Activated T-cell treated with anti-CD3 and anti-CD28 coated beads, Interleukin-2, amount 50 U/mL, for 4 hours (primary cell): ENCODE measurements at places on chromosomes 6 and 20.

- no peak for DNase-seq
Measured at GRCh38 chr6:108738684-108739416, 109.4 kb upstream of the ARMC2 start.

DNA sequence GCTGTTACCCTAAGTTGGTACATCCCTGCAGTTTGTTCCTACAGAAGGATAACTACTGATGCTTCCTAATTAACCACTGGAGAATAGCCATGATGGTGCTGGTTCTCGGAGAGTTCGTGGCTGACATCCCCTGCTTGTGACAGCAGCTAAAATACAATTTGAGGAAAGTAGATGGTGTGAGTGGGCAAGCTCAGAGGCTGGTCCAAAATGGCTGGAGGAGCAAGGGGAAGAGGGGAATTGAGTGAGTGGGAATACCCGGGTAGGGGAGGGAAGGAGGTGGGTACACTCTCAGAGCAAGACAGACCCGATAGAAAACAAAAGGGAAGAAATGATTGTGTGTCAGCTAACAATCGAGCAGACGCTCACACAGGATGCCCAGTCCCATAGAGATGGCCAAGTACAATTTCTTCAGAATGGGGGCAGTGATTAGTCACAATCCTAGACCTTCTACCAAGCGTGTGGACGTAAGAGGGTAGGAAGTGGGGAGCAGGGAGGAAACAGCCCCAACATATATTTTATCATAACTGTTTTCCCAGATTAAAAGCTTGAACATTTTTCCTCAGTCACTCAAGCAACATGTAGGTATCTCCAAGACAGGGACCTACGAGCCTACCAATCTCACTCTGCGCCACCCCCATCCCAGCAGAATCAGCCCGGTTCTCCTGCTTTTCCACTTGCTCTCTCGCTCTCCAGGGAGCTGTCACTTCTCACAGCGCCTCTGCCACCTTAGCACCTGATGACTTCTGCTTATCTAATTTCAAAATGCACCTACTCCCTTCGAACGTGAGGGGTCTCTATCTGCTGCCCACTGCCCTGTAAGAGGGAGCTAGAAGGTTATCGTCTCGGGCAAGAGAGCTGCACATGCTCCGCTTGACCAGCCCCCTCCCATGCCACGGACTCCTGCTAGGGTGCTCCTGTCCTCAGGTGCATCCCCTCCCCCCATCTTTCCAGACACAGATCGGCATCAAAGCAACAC, 26.2 kb downstream of the RIPOR2 start:
- no peak for DNase-seq

GRCh38 chr6:23316131-23316530, 746.8 kb downstream of the HDGFL1 start:
- no peak for DNase-seq

DNA sequence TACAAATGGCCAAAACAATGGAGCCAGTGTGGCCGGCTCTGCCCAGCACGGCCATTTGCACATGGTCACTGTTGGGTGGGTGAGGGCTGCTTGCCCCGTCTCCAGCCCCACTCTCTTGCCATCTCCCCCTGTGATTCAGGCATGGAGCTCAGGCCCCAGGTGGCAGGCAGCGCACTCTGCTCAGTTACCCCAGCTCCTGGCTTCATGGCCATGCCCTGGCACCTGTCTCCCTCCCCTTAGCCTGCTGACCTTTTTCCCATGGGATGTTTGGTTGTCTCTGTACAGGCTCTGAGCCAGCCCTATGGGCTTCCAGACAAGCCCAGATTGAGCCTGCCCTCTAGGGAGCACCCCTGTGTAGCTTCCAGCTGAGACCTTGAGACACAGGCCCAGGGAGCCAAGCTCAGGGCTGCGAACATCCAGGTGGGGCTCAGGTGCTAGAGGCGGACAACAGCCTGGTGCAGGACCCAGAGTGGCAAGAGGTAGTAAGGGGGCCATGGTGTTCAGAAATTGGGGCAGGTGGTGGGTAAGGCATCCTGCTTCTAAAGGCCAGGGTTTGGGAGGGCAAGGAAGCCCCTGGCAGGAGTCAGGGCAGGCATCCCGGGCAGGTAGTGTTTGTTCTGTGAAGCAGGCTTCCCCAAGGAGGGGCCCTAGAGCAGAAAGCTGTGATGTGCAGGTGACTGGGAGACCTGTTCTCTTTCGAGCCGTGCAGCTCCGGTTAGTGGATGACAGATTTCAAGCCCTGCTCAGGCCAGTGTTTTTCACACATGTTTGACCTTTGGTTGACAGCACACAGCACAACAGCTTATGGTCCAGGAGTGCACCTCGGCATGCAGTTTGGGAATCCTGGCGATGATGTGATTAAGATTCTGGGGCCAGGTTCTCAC, 17.7 kb downstream of the SYNJ2 start:
- no peak for DNase-seq
